Mesendoderm (in vitro differentiated cells): ENCODE measurements at places on chromosomes 3 and 15.

GRCh38 chr3:23402728-23403492 is 199.8 kb downstream of the UBE2E2 start:
- no peak for DNase-seq

GRCh38 chr3:174408310-174408709 is 450.8 kb upstream of the NAALADL2 start:
- DNase-seq = peak; percentile 18

DNA sequence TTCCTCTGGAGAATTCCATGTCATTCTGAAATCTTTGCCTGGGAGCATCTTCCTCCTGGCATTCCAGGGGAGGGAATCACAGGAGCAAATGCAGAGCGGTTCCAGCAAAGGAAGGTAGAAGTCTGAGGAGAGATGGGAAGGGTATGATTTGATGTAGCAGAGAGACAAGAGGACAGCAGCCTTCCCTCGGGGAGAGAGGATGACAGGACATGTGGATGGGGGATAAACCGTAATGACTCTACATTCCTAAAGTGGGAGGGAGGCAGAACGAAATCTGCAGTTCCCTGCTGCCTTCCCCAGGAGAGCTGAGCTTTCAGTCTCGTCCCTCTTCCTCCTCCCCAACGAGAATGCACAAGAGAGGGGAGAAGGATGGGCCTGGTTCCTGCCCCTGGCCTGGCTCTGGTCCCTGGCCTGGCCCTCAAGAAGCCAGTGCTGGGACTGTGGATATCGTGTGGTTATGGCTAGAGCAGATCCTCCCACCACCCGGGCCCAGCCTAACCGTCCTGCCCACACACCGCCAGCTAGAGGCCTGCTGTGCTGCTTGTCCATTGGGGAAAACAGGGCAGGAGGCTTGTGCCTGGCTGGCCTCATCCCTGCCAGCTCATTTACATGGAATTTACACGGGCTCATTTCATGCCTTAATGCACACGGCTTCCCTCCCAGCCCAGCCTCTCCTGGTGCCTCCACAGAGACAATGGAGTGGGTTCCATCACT is 26.6 kb downstream of the SEMA7A start:
- DNase-seq = peak; percentile 70

GRCh38 chr3:100546020-100546744 is 53.8 kb downstream of the TMEM45A start:
- no peak for DNase-seq

DNA sequence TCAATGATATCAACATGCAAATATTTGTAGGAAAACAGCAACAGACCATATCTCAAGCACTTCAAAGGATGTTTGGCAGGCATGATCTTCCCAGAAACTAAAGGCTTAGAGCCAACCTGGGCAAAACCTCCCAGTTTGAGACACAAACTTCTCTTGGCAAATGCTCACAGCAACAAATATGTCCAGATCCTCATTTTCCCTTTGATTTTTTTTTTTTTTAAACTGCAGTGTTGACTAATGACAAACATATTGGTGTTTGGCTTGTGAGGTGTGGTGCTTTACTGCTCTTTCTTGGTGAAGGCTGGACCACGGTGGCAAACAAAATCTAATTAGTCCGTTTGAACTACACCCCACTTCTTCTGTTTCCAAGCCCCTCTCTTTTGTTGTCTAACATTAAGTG is 87.2 kb downstream of the EBLN2 start:
- DNase-seq = no peak

GRCh38 chr3:183233966-183234365 is 19.1 kb upstream of the B3GNT5 start:
- DNase-seq = no peak

DNA sequence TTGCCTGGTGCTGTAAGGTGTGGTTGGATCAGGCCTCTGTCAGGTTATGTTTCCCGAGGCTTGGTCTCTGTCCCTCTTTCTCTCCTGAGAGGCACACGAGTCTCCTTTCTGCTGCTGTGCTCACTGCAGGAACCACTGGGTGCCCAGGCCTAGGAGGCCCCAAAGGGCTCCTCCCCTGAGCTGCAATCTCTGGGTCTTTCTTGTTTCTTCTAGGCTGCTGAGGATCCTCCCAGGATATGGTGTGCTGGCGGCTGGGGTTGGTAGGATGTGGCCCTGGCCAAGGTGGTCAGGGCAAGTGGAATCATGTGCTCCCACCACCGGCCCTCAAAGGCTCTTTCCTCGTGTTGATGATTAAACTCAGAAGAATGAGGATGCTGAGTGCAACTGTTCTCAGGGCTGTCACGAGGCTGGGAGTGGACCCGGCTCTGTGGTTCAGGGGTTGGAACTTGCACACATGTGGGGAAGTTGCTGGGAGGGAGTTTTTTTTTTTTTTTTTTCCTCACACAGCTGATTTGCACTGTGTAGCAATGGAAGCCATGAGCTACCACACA is 43.6 kb upstream of the CTSH start:
- peak; percentile 36 for DNase-seq

DNA sequence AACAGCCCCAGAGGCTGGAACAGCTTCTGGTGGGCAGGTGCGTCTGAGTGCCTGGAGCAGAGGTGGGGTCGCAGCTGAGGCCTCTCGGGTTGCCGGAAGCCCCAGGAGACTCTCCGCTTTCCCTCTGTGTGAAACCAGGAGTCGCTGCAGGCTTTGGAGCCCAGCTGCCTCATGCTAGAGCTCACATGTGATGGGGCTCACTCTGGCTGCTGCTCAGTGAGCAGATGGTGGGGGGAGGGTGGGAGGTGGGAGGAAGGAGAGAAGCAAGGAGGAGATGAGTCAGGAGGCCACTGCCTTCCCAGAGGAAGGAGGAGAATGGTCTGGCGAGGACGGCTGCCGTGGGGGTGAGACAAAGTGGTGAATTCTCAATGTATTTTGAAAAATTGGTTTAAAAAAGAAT is 290.1 kb upstream of the CHRNA7 start:
- peak; percentile 83 for DNase-seq

GRCh38 chr15:31078471-31078870 is 23.1 kb downstream of the TRPM1 start:
- DNase-seq = peak; percentile 20

DNA sequence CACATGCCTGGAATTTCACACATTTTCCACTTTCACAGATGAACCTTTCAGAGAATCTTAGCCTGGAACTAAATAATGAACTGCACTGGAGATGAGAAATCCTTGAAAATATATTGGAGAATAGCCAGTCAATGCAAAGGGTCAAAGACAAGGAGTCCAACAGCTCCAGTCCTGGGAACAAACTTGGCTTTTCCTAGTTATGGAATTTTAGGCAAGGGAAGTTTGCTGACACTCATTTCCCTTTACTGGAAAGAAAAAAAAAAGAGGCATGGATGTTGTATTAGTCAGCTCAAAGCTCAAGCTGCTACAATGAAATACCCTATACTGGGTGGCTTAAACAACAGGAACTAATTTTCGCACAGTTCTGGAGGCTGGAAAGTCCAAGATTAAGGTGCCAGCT is 690.8 kb upstream of the ARPP21 start:
- DNase-seq = peak; percentile 39

GRCh38 chr3:22606938-22607337 is 596.2 kb upstream of the UBE2E2 start:
- no peak for DNase-seq

GRCh38 chr15:78162038-78162437 is 12.9 kb downstream of the IDH3A start:
- DNase-seq = no peak

DNA sequence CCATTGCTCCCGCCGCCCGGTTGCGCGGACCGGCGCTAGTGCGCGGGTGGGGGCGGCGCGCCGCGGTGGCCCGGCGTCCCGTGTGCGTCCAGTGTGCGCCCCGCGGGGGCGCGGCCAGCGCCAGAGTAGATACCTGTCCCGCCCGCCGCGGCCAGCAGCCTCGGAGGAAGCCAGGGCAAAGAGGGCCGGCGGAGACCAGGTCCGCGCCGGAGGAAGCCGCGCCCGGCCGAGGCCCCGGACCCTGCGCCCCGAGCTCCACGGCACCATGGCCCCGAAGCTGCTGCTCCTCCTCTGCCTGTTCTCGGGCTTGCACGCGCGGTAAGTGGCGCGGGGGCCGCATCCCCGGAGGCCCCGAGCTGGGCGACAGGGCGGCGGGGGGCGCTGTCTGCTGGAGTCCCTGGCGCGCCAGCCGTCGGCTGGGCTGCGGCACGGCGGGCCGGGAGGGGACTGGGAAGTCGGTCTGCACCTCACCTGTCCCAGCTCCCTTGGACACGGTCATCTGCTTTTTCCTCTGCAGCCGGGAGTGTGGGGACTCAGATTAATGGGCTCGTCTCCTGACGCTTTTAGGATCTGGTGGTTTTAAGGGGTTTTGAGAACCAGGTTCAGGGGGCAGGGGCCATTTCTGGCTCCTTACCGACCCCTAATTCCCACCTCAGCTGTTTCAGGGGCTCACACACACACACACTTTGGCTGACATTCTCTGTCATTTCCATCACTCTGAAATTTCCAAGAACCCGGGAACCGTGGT is 464 bp downstream of the GABRG3 start:
- peak; percentile 40 for DNase-seq

DNA sequence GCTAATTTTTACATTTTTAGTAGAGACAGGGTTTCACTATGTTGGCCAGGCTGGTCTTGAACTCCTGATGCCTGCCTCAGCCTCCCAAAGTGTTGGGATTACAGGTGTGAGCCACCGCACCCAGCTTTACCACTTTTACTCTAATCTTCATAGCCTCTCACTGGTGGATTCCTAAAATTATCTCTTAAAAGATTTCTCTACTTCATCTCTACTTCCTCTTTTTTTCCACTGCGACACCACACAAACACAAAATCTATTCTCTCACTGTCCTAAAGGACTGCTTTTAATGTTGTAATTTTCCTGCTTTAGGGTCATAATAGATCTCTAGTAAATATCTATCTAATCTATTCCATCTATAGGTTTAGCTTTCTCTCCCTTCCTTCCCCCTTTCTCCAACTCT is 34.0 kb upstream of the TBL1XR1 start:
- DNase-seq = no peak

DNA sequence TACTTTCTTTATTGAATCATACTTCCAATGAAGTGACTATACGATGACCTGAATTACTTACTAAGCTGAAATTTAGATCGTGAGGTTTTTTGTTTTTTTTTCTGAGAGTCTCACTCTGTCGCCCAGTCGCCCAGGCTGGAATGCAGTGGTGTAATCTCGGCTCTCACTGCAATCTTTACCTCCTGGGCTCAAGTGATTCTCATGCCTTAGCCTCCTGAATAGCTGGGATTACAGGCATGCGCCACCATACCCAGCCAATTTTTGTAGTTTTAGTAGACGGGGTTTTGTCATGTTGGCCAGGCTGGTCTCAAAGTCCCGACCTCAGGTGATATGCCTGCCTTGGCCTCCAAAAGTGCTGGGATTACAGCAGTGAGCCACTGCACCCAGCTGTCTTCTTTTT is 28.7 kb downstream of the SPPL2A start:
- peak; percentile 2 for DNase-seq

DNA sequence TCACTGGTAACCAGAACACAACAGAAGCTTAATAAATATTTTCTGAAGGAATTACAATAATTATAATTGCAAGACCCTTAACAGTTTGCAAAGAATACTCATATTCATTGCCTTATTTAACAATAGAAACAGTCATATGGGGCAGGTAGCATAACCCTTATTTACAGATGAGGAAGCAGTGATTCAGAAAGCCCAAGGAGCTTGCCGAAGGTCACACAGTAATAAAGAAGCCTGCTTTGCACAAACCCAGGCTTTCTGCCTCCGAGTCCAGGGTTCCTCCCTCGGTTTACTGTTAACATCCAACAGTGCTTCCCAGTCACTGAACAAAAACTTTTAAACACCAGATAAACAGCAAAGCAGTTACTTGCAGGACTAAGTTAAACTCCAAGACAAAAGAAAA is 35.3 kb downstream of the SRGAP3 start:
- DNase-seq = no peak

DNA sequence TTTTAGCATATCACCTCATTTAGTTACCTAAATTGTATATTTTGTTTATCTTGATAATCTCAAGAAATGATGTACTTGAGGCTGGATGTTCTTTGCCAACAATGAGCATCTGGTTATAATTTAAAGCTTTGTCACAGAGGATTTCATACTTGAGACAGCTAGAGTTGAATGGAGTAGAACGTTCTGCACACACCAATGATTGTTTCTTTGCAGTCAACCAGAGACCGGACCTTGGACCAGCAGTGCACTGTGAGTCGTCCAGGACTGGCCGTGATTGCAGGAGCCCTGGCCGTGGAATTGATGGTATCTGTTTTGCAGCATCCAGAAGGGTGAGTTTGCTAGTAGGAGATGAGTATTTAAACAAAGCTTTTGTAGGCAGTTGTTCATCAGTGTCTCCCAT is 90.4 kb downstream of the ATG7 start:
- DNase-seq = no peak

DNA sequence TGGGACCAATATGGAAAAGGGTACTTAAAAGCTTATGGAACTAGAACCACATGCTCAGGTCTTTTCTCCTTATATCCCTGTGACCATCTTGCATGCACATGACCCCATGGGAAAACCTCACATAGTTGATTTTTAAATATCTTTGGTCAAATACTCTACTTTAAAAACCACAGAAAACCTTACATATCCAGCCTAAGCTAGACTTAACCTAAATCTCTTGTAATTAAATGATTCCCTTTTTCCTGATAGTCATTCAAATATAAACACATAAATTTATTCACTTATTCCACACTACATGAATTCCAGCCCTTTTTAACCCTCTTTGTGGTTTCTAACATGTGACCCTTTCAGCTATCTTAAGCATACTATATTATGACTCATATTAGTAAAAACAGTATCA is 46.8 kb downstream of the DNAJC13 start:
- no peak for DNase-seq

GRCh38 chr3:159938714-159939113 is 49.9 kb upstream of the IL12A start:
- DNase-seq = no peak

GRCh38 chr3:148889828-148890227 is 24.7 kb downstream of the CPA3 start:
- no peak for DNase-seq

- no peak for DNase-seq
Measured at GRCh38 chr3:18046131-18046915, 303.9 kb upstream of the TBC1D5 start.

GRCh38 chr15:70031261-70031660 is 66.5 kb downstream of the TLE3 start:
- no peak for DNase-seq

DNA sequence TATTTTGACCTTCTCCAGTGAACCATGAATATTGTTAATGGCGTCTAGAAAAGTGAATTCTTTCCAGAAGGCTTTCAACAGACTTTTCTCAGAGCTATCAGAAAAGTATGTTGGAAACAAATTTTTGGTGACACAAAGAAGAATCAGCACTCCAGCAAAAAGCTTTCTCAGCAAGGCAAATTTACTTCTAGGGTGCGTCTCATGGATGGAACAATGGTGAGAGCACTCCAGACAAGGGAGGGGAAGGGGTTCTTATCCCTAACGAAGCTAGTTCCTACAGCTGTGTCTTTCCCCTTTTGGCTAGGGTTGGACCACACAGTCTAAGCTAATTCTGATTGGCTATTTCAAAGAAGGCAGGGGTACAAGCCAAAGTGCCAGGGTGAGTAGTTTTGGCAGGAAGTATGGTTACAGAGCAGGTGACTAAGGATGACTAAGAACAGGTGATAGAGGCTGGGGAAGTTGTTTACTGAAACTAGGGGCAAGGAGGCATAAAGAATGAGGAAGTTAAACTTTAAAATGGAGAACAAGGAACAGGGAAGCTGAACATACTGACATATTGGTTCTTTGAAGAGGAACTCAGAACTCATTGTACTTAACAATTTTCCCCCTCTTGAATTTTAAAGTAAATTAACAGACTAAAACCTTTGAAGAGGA is 959.8 kb downstream of the NAALADL2 start:
- peak; percentile 47 for DNase-seq
